Stomach (tissue), 19 donors: ENCODE measurements at places on chromosomes 16 and 17.

DNA sequence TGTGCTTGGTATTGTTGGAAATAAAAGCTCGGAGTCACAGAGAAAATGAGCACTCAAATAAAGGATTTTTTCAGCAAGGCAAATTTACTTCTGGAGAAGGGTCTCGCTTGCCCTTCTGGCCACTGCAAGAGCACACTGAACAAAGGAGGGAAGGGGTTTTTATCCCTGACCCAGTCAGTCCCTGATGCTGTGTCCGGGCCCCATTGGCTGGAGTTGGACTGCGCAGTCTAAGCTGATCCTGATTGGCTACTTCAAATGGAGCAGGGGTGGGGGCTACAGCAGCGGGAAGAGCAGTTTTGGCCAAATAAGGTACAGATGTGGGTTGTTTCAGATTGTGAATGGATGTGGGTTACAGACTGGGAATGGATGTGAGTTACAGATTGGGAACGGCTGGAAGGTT lies 4.3 kb upstream of the NLRP1 start:
- no peak for DNase-seq

GRCh38 chr16:65083164-65083857 lies 38.6 kb downstream of the CDH11 start:
- no peak for DNase-seq

DNA sequence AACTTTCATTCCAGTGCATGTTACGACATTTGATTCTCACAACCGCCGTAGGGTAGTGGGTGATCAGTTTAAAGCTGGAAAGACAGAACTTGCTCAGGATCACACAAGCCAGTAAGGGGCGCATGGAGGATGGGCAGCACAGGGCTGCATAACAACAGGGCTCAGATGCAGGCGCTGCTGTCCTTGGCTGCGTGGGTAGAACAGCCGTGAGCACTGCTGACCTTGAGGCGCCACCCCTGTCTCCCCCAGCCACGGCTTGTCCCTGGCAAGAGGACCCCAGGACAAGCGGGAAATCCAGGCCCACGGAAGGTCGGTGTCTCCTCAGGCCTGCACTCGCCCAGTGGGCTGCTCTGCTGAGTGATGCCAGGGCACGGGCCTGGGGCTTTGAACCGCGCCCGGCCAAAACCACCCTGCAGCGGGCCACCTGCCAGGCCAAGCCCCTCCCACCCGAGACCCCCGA lies 84.7 kb downstream of the LMF1 start:
- no peak for DNase-seq

DNA sequence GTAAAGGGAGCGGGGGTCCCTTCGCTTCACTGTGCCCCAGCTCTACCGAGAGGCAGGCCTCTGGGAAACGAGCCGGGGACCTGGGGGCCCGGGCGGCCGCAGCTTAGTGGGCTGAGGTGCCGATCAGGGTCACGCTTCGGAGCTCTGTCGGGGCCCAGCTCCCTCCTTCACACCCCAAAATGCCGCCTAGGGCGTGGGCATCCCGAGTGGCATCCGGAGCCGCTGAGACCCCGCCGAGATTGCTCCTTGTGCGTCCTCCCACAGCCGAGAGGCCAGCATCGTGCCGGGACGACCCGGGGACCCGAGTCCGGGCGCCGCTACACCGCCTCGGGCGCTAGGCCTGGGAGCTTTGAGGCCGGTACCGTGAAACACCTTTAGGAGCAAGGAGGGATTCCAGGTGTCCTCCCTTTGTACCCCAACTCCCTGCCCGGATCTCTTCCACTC lies 1.3 kb downstream of the SALL1 start:
- no peak for DNase-seq

- no peak for DNase-seq
These were observed 679.7 kb upstream of the SOX9 start for GRCh38 chr17:71441098-71441497.

GRCh38 chr16:77057161-77057774 lies 133.7 kb upstream of the MON1B start:
- DNase-seq = no peak

GRCh38 chr17:80297996-80298560 lies 37.4 kb downstream of the RNF213 start:
- no peak for DNase-seq

DNA sequence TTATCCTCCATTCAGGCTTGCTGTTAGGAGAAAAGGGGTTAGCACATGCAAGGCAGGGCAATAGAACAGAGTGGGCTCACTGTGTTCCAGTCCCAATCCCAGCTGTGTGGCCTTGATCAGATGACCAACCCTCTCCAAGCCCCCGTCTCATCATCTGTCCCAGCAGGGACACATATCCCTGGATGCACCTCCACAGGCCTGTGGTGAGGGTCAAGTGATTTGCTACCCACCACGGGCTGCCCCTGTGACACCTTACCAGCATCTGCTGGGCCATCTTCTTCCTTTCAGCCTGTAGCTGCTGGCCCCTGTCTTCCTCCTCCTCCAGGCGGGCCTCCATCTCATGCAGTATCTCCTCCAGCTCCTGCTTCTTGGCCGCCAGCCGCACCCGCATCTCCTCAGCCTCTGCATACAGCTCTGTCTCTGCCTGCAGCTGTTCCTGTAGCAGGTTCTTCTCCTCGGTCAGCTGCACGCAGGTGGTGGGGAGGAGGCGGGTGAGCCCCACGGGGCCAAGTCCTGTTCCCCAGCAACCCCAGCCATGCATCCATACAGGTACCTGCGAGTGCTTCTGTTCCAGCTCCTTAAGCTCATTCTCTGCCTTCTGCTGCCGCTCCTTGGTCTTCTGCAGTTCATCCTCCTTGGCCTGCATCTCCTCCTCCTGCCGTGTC lies 91.3 kb downstream of the NDE1 start:
- no peak for DNase-seq

GRCh38 chr17:6789146-6789545 lies 13.1 kb downstream of the FBXO39 start:
- no peak for DNase-seq

DNA sequence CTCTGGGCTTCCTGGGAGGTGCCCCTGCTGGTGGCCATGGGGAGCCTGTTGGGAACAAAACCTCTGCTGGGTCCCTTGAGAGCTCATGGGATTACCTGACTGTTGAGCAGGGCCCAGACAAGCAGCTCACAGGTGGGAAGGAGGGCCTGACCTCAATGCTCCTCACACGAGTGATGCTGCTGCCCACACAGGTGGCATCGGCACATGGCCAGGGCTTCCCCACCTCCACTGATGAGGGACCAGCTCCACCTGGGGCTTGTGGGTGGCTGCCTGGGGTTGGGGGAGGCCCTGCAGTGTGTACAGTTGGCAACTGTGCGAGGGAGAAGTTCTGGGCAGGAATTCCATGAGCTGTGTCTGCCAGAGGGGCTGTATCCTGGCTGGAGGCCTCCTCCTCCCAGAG lies 87.8 kb upstream of the NLRP1 start:
- DNase-seq = no peak

GRCh38 chr16:57132470-57132869 lies 40.1 kb downstream of the CPNE2 start:
- peak; percentile 85 for DNase-seq

- DNase-seq = no peak
These were observed 6.3 kb downstream of the SPNS3 start for GRCh38 chr17:4440021-4440420.

DNA sequence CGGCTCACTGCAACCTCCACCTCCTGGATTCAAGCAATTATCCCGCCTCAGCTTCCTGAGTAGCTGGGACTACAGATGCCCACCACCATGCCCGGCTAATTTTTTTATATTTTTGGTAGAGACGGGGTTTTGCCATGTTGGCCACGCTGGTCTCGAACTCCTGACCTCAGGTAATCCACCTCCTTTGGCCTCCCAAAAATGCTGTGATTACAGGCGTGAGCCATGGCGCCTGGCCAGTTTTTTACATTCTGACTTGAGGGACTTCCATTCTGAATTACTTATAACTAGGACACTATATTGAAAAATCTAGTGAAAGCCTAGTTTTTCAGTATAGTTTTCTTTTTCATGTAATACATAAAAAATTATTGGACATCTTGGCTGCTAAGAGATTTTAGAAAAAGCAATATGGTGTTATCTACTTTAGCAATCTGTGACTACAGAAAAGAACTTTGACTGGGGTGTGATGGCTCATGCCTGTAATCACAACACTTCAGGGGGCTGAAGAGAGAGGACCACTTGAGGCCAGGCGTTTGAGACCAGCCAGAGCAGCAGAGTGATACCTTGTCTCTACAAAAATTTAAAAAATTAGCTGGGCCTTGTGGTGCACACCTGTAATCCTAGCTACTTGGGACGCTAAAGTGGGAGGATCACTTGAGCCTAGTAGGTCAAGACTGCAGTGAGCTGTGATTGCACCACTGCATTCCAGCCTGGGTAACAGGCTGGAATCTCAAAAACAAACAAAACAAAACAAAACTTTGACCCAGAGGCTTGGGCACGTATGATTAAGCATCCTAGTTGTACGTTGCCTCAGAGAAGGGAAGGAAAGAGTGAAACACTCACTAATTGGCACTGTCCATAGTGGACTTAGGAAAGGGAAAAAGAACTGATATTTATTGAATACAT lies 26.8 kb upstream of the GOSR1 start:
- DNase-seq = no peak

DNA sequence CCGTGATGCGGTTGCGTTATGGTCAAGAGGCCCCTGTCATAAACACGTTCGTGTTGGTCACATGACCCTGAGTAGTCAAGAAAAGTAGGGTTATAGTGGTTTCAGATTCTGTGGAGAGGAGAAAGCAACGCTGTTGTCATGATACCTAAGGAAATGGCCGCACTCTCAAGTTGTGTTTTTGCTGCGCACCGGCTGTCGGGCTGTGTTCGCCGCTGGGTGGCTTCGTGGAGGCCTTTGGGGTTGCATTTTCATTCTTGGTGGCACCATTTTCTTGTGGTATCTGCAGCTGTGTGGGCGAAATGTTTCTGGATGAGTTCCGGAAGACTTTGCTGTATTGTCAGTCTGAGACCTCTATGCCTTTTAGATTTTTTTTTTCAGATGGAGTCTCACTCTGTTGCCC lies 35.0 kb downstream of the DEF8 start:
- no peak for DNase-seq

GRCh38 chr16:9334103-9334502 lies 242.7 kb downstream of the HAPSTR1 start:
- no peak for DNase-seq

DNA sequence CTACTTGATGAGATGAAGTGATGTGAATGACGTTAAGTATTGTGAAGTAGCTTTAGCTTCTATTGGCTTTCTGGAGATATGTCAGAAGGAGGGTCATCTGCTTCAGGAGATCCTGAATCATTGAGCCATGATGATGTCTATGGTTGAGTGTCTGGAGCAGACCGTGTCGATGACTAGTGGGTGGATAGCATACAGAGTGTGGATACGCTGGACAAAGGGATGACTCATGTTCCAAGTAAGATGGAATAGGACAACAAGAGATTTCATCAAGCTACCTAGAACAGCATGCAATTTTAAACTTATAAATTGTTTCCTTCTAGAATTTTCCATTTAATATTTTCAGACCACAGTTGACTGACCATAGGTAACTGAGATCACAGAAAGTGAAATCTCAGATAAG lies 116.1 kb upstream of the RBBP6 start:
- DNase-seq = no peak

GRCh38 chr17:10879190-10879836 lies 41.4 kb upstream of the PIRT start:
- peak; percentile 50 for DNase-seq

- DNase-seq = peak; percentile 48
These were observed 364.0 kb downstream of the NPIPA8 start for GRCh38 chr16:17972460-17972943.

DNA sequence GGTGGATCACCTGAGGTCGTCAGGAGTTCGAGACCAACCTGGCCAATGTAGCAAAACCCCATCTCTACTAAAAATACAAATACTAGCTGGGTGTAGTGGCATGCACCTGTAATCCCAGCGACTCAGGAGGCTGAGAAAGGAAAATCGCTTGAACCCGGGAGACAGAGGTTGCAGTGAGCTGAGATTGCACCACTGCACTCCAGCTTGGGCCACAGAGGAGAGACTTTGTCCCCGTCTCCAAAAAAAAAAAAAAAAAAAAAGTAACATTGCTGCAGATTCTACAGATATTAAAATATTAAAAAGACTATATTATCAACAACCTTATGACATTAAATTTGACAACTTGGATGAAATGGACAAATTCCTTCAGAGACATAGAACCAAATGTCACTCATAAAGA lies 25.7 kb downstream of the MBTD1 start:
- DNase-seq = no peak

DNA sequence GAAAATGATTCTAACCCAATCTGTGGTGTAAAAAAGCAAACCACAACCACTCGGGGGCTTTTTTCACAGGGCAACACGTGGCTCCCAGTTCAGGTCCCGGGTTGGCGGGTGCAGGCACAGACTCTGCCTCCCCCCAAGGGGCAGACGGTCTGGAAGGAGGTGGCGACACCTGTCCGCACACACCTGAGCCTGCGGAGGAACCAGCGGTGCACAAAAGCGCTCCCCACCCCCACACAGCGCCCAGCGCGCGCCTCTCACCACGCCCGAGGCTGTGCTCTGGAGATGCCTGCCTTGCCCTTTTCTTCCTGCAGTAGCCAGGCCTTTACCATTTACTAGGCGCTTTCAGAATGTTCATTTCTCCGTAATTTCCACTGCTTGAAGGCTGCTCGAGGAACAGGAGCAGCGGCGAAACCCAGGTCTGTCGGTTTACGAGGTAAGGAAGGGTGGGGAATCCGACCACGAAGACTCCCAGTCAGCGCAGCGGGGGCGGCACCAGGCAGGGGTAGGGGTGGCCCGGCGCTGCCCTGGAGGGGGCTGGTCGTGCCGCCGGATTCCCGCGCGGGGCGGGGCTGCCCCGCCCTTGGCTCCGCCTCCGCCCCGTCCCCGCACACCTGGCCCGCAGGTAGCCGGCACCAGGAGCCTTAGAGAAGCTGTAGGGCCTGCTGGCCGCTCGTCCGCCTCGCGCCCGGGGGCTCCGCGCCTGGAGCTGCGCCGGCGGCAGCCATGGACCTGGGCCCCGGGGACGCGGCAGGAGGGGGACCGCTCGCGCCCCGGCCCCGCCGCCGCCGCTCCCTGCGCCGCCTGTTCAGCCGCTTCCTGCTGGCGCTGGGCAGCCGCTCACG lies at the start of gene USP43:
Gene USP43 (plus strand): TSS at position 608 of the 842 bp plus-strand sequence. CDS start 116 bp downstream, at position 724.
- peak; percentile 69 for DNase-seq

- DNase-seq = no peak
These were observed 26.7 kb upstream of the ADORA2B start for GRCh38 chr17:15918261-15918660.

- DNase-seq = peak; percentile 78
These were observed 840 bp downstream of the MYO1C start for GRCh38 chr17:1491443-1492248.

DNA sequence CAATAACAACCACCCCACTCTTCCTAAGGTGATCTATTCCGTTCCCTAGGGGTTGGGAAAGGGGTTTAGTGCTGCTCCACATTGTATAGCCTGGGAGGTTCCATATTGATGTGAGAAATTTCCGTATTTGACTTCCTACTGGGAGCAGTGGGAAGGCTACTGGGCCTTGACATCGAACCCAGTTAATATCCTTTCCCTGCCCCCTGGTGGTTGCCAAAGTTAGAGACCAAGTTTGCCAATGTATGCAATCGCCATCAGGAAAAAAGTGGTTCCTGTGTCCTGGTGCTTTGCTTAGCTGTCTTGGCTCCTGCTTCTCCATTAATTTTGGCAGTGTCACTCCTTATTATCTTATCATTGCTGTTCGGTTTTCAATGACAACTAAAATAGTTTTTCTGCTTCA lies 914.9 kb downstream of the KCNJ2 start:
- peak; percentile 42 for DNase-seq

- DNase-seq = peak; percentile 56
These were observed 47.9 kb downstream of the SNX29 start for GRCh38 chr16:12024429-12024828.

- DNase-seq = peak; percentile 48
These were observed 2.4 kb downstream of the SKAP1 start for GRCh38 chr17:48427598-48427997.
